ENCODE measurements at places on chromosomes 11 and 22. TPM values are rescaled to one million over a fixed set of nuclear protein-coding genes. Genes with fewer than 3 reads are reported as not detected.

Gene TECTA
- total RNA-seq: under 0.01 TPM

Gene ADAMTS8
- total RNA-seq: not detected

Gene APOBEC3B
- 32.9 TPM for total RNA-seq

Gene SCGB1D2
- not detected for total RNA-seq

Gene MYOD1
- total RNA-seq: not detected

Gene DEUP1
- total RNA-seq: not detected

Gene KCNJ1
- total RNA-seq: not detected

Gene HMGXB4
- total RNA-seq: 15.3 TPM

Gene OR51M1
- total RNA-seq: not detected

Gene TMEM121B
- 0.33 TPM for total RNA-seq

Gene XKR3
- not detected for total RNA-seq

Gene CPSF7
- total RNA-seq: 39.1 TPM

Gene SULT4A1
- total RNA-seq: 0.51 TPM

Gene MUC5AC
- total RNA-seq: not detected

Gene CTSF
- total RNA-seq: 9.6 TPM

Gene MS4A12
- not detected for total RNA-seq

Gene TMEM191C
- 0.98 TPM for total RNA-seq

Gene POU2AF2
- total RNA-seq: not detected

Gene SLC22A12
- not detected for total RNA-seq

Gene OLFML1
- 0.25 TPM for total RNA-seq

Measured in mesangial cell (primary cell).